ENCODE measurements at places on chromosomes 5 and 9. TPM values are rescaled to one million over a fixed set of nuclear protein-coding genes. Genes with fewer than 3 reads are reported as not detected.

GRCh38 chr9:16542290-16542689 is 328.2 kb downstream of the BNC2 start:
- DNase-seq, result no peak

DNA sequence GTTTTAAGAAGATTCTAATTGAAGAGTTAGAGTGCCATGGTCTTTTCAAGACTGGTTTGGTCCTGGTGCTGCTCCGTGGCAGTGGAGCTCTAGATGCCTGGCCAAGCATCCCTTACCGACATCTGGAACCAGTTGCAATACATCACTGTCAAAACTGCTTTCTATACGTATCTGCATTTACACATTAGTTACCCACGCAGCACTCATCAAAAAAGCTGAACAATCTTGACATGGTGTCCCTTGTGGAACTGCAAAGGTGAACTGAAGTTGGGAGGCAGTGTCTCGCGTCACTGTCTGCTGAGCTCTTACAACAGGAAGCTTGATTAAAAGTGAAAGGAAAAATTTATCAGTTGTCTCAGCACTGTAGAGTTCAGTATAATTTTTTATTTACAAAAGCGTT is 82.6 kb downstream of the PBX3 start:
- DNase-seq, result no peak

GRCh38 chr9:136096505-136097001 is 1.5 kb upstream of the NACC2 start:
- no peak for DNase-seq

DNA sequence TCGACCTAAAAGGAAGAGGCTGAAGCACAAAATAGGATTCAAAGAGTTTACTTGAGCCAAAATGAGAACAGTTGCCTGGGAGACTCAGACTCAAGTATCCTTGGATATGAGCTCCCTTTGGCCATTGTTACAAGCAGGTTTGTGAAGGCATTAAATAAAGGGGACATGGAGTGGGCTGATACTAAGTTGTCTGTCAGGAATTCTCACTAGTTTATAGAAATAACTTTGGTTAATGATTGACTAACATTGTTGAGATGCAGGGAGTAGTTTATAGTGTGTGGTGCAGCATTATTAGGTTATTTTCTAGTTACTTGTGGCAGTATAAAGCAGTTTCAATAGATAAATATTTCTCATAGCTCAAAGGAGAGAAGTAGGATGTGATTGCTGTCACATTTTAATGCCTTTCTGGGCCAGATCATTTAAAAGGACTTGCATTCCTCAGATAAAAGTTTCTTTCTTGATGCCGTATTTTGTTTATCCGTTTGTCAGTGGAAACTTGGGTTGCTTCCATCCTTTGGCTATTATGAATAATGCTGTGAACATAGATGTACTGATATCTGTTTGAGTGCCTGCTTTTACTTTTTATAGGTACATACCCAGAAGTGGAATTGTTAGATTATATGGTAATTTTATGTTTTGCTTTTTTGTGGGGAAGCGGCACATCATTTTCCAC is 9.1 kb downstream of the AP3S1 start:
- DNase-seq, result no peak

DNA sequence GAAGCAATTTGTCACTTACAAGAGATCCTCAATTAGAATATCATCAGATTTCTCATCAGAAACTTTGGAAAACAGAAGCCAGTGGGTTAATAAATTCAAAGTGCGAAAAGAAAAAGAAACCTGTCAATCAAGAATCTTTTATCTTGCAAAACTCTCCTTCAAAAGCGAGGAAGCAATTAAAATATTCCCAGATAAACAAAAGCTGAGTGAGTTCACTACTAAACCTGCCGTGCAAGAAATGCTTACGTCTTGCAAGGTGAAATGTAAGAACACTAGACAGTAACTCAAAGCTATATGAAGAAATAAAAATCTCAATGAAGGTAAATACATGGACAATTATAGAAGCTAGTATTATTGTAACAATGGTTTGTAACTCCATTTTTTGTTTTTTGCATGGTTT is 62.8 kb upstream of the IL33 start:
- DNase-seq, result no peak

GRCh38 chr5:83244516-83244915 is 167.2 kb downstream of the XRCC4 start:
- no peak for DNase-seq

DNA sequence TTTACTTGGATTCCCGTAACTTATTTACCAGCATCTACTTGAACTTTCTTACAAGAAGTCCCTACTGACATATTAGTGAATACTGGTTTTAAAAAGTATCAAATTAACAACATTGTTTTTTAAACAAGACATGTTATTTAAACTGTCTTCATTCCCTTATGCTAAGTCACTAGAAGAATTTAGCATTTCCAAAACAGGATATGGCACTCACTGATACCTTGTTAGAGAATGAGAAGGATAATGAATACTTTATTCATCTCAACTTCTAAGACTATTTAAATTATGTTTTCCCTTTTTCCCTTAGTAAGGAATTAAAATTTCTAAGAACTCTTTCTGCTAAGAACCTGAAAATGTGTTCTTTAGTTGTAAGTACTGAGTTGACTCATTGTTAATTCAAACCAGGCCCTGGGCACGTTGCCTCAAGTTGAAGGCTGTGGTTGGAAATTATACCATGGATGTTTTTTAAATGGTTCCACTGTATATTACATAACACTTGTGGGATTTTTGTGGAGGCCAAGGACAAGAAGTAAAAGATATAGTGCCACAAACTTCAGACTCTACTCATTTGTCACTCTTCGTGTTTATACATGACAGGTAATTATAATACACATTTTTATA is 219.0 kb upstream of the EDIL3 start:
- DNase-seq, result peak; percentile 43

GRCh38 chr9:121718501-121718900 is 67.1 kb downstream of the DAB2IP start:
- DNase-seq, result no peak

- no peak for DNase-seq
These were observed 28.8 kb upstream of the TJP2 start for GRCh38 chr9:69145144-69145715.

DNA sequence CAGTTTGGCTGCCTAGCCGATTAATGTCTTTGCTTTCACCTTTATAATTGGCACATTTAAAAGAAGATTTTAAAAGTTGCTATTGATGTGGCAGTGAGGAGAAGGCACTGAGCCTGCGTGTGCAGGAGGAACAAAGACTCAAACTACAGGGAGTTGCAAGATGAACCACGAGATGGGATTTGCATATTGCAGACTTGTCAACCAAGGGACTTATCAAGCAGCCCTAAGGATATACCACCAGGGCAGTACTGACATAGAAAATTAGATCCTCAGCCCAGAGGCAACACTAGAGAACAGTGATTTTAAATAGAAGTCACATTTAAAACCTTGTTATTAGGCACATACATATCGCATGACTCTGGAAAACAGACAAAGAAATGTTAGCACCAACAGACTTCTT is 342.6 kb downstream of the GLIS3 start:
- DNase-seq, result no peak

- DNase-seq, result no peak
These were observed 12.9 kb downstream of the MACROH2A1 start for GRCh38 chr5:135386096-135386495.

DNA sequence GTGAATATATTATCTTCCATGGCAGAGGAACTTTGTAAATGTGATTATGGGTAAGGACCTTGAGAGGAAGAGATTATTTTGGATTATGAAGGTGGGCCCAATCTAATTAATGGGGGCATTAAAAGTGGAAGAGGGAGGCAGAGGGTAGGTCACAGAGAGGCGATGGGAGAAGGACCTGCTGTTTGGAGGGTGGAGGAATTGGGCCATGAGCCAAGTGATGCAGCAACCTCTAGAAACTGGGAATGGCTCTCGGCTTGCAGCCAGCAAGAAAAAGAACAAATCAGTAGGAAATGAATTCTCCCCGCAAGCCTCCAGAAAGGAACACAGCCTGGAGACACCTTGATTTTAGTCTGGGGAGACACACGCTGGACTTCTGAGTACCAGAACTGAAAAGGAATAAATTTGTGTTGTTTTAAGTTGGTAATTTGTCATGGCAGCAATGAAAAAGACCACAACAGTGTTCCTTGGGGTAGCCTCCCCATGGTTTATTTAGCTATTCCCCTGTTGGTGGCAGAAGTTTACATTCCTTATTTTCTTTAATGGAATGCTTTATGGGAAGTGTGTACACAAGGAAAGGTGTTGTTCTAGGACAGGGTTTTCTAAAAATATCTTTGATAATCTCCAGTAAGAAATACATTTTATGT is 103.6 kb downstream of the HSPA4 start:
- DNase-seq, result no peak

GRCh38 chr9:10875752-10876151 is 262.9 kb upstream of the PTPRD start:
- no peak for DNase-seq

DNA sequence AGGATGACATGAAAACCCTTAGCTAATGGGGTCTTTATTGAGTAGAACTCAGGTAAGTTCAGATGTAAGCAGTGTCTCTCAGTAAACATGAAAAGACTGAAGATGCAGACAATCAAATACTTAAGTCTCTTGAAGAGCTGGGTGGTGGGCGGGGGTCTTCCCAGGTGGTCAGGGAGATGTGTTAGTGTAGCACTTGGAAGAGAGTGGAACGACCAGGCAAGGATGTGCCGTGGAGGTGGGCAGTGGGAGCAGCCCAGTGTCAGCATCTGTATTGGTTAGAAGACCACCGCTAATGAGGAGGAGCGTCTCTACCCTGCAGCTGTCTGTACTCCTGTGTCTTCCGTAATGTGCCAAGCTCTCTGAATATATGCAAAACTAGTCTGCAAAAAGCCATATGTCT is 4.4 kb downstream of the S1PR3 start:
- DNase-seq, result no peak

GRCh38 chr5:102772273-102772672 is 17.2 kb downstream of the PAM start:
- DNase-seq, result no peak

- no peak for DNase-seq
These were observed 5.9 kb downstream of the SERINC5 start for GRCh38 chr5:80249901-80250300.

DNA sequence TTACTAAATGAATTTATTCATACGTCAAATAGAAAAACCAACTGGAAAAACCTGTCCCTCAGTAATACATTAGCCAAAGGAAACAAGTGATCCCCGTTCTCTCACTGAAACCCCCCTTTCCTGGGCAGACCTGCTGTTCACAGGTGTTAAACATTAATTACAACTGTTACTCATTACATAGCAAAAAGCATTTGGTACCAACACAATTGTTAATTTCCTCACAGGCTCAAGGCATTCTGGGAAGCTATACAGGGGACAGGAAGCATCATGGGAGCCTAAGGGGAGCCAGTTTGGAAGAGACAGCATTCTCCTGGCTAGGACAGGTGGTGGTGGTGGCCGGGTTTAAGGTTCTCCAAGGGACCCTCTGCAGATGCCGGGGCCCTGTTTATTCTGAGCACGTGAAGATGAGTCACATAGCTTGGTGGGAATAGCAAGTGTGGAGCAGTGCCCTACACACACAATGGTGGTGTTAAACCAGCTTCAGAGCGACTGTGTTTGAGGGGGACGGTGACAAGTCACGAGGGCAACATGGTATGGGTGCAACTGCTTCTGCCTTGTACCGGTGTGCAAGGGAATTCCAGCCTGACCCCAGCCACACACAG is 62.6 kb upstream of the SLC25A51 start:
- no peak for DNase-seq

DNA sequence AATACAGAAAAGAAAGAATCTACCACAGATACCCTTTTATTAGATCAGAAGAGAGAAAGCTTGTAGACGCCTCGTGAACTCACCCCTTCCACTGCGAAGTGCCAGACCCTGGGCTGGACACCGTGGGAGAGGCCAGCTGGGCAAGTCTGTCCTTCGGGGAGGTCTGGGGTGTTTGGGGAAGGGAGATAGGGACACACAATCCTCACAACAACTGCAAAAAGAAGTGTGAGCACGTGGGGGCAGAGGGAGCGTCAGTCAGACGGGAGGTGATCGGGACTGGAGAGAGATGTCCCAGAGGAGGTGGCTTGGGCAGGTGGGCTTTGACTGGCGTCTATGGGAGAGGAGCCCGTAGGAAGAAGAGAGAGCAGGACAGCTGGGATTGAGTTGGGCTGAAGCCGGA is 27.3 kb upstream of the GRHPR start:
- no peak for DNase-seq

DNA sequence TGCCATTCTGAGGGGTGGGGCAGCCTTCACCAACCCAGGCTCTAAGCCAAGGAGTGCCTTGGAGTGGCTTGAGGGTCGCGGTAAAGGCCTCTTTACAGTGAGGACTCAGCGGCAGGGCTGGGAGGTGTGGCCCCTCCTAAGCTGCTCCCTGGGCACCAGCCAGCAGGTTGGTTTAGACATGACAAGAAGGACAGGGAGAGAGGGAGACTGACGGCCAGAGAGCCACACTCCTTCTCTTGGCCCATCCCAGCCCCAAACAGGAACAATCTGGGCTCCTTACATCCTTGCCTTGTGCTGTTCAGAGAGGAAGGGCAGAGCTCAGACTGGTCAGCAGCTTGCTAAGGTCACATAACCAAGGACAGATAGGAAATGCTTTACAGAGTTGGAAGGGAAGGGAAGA is 94.5 kb downstream of the LMX1B start:
- no peak for DNase-seq

DNA sequence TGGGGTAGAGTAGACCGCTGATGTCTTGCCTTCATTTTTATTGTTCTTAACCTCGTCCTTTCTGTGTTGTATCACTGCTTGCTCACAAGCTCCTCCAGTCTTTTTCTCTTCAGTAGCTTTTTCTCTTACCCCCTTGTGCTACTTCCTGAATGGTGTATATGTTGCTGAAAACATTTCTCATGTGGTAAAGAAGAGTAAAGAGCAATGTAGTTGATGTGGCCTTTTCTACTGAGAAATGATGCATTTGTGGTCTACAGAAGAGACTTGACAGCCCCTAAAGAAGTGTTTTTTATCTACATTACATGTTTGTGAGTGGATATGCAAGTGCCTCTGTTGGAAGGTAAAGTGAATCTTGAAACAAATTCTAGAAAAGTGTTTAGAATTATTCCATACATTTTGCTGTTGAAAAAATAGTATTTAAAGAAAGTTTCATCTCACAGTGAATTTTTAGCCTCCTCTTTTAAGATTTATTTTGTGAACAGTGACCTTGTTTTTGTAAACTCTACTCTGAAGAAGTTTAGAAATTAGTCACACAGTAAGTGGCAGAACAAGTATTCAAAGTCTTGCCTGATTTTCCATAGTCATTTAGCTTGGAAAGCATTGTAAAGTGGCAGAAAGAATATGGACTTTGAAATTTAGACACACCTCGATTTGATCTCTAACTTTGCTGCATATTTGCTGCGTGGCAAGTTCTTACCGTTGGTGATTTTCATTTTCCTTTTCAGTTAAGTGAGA is 17.4 kb downstream of the CDC42SE2 start:
- DNase-seq, result no peak

GRCh38 chr9:83533296-83533695 is 4.9 kb downstream of the FRMD3 start:
- DNase-seq, result no peak

Gene STPG3
- 1.3 TPM for total RNA-seq

Gene EPB41L4A
- 20.5 TPM for total RNA-seq

Gene CHSY3
- total RNA-seq, result 0.51 TPM

Gene MED22
- 19.2 TPM for total RNA-seq

Gene LCN12
- 2.1 TPM for total RNA-seq

Gene TBC1D2
- 2.0 TPM for total RNA-seq

Gene CFAP90
- not detected for total RNA-seq

Gene STC2
- 9.6 TPM for total RNA-seq

Gene CDKN2A
- total RNA-seq, result 0.67 TPM

Gene FAM114A2
- total RNA-seq, result 29.6 TPM

Gene PMPCA
- total RNA-seq, result 80.2 TPM

Gene PDGFRB
- 47.0 TPM for total RNA-seq

Gene PCDHGA9
- 4.3 TPM for total RNA-seq

Gene FBXL7
- total RNA-seq, result 16.2 TPM

Data from Right ventricle myocardium superior (tissue), 1 donor.